ENCODE measurements at places on chromosomes 1 and 21. TPM values are rescaled to one million over a fixed set of nuclear protein-coding genes. Genes with fewer than 3 reads are reported as not detected.

The LCE3D gene
- total RNA-seq = not detected

The ATAD3C gene
- 4.2 TPM for total RNA-seq

The LHX4 gene
- 0.28 TPM for total RNA-seq

The ADAMTSL4 gene
- total RNA-seq = 67.9 TPM

DNA sequence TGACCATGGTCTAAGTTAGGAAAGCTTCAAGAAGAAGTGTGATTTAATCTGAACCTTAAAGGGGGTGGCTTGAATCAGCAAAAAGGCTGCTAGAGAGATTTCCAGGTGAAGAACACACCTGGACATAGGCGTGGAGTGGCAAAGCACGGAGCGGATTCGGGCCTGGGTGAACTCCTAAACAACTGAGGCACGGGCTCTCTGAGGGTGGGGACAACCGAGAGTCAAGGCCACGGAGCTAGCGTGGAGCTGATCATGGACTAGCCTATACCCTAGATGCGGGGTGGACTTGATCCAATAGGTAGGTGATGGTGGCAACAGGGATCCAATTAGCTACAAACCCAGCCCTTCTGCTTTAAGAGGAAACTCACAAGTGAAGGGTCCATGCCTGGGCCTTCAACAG is 27.8 kb downstream of the SYT2 start:
- DNase-seq = no peak

- DNase-seq = no peak
These were observed 38.1 kb upstream of the SYT14 start for GRCh38 chr1:209899948-209900347.

DNA sequence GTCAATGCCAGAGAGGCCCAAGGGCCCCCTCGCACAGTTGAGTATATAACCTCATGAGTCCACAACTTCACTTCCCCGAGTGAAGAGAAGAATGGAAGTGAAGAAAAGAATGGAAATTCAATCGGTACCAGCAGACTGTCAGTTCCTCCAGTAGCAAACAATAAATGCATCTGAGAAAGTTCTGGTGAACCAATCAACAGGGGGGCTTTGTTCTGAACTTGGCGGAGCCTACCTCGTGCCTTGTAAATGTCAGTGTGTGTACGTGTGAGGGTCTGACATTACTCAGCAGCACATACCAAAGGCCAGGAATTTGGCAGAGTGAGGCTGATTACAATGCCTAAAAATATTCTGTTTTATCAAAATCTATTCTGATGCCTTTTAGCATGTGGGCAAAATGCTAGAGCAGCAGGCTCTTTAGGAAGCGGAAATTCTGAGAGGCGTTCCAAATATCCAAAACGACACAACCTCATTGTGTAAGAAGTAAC is 238.5 kb downstream of the LTN1 start:
- no peak for DNase-seq

- DNase-seq = no peak
These were observed 1.7 kb downstream of the AGMAT start for GRCh38 chr1:15583016-15583706.

GRCh38 chr1:72462186-72462905 is 180.0 kb upstream of the NEGR1 start:
- DNase-seq = no peak

All from PC-9 (cell line).